Stimulated activated CD8-positive, alpha-beta memory T cell treated with anti-CD3 and anti-CD28 coated beads, Interleukin-7, amount 100 ng/mL, for 1 hour (primary cell): ENCODE measurements at places on chromosomes 4 and X.

DNA sequence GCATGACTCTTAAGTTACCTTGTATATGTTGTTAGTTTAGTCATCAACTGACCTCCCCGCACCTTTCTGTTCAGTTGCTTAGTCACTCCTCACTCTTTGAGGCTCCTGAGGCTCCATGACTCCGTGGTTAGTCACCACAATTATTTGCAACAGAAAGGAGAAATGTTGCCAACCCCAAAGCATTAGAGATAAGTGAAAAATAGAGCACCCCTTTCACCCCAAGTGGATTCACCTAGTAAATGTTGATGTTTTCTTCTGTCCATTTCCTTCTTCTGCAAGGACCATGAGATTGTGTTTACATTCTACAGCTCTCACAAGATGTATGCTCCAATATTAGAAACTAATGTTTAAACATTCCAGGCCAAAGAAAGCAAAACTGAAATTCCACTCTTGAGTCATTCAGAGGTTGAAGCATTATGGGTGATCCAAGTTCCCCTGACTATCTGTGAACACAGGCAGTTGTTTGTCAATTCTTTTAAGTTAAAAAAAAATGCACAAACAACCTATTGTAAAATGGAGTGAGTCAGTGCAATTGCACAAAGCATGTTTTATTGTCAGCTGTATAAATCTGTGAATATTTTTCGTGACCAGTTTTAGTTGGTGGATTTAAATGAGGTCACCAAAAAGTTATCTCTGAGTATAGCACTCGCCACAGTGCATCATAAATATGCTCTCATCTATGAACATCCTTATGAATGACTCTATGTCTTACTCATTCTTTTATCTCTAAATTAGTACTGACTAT, 552.4 kb upstream of the MAGEB2 start:
- DNase-seq: no peak

- no peak for DNase-seq
Measured at GRCh38 chrX:105241056-105241455, 20.6 kb upstream of the TEX13A start.

DNA sequence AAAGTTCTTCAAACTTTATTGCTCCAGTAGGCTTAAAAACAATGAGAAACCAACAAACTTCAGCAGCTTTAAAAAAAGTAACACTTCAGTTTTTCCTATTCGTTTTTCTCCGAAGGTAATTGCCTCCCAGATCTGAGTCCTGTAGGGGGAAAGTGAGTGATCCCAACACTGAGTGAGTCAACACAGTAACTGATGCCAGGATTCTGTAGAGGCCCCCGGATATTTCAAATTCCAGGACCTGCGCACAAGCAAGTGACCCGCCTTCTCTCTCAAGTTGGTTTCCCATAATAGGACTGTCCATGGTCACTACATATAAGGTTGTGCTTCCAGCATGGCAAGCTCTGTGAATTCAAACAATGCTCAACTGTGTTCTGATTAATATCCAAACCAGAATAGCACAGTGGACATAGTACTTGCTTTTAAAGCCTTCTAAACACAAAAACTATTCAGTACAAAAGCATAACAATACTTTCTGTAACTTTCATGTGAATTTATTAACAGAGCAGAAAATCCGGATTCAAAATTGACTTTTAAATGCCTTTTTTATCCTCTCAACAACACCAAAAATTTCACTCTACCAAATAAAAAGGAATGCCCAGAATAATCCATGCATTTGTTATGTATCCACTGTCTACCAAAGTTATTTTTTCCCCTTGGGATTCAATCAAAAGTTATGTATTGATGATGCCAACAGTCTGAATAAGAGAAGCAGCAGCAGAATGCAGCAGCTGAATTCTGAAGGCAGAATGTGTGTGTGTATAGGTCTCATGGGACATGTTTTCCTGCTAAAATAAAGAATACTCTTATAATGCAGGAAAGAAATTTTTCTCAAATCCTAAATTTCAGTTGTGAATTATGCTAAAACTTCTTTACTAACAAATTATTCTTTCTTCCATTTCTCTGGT, at the start of gene DMD:
Gene DMD (minus strand): TSS at position 194 of the 905 bp plus-strand sequence. CDS start 237 bp downstream, outside the sequence.
- no peak for DNase-seq

DNA sequence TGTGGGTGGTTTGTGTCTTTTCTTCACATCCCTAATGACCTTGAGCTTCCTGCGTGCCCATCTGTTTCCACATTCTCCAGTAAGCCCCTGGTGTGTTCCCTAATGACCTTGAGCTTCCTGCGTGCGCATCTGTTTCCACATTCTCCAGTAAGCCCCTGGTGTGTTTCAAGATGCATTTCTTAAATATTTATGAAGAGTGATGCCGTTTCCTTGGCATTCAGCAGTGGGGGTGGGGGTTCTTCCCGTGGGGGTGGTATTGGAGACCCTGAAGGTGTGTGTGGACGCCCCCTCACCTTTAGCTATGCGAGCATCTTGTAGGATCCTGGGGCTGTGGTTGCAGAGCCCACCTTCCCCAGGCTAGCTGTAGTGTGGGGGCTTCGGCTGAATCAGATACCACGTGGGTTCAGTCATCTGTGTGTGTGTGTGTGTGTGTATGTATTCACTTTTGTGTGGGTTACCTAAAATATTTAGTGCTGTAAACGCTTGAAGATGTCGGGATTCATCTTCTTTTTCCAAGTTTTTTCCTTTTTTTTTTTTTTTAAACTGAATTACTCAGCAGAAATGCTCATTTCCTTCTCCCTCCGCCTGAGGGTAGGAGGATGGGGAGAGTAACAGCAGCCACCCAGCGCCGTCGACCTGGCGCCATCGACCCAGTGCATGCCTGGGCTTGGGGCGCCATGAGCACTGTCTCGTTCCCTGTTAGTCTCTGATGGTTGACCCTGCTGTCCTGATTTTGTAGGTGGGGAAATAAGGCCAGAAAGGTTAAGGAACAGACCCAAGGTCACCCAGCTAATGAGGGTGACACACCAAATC, 9.9 kb downstream of the NSG1 start:
- DNase-seq: no peak

DNA sequence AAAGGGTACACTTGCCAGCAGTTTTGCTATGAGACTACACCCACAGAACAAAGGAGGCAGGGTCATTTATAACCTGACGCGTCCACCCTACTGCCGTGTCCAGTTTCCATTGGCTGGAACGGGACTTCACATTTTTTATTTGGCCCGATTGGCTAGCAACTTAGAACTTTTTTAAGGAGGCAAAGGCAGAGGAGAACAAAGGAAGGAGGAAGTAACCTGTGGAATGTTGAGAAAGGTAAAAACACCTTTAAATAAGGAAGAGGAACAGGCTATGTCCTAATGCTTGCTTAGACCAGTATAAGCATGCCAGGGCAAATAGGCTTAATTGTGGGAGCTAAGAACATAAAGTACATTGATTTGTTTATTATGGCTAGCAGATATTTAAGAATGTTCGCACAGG, 18.7 kb downstream of the KDM6A start:
- no peak for DNase-seq

- no peak for DNase-seq
Measured at GRCh38 chr4:114601304-114602052, 2.9 kb downstream of the UGT8 start.

DNA sequence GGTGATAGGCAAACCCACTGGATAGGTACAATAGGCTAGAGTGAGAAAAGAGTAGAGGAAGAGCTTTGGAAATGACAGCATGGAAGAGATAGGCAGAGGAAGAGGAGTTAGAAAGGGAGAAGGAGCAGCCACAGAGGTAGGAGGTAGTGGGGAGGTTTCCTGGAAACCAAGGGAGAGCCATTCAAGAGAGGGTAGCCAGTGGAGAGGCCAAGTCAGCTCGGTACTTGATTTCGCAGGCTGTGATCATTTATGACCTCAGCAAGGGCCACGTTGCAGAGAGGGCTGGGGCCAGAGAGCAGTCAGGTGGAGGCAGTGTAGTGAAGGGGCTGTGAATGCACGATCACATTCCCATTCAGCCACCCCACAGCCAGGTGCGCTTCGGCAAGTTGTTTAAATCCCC, 76.0 kb downstream of the TMEM131L start:
- DNase-seq: no peak

DNA sequence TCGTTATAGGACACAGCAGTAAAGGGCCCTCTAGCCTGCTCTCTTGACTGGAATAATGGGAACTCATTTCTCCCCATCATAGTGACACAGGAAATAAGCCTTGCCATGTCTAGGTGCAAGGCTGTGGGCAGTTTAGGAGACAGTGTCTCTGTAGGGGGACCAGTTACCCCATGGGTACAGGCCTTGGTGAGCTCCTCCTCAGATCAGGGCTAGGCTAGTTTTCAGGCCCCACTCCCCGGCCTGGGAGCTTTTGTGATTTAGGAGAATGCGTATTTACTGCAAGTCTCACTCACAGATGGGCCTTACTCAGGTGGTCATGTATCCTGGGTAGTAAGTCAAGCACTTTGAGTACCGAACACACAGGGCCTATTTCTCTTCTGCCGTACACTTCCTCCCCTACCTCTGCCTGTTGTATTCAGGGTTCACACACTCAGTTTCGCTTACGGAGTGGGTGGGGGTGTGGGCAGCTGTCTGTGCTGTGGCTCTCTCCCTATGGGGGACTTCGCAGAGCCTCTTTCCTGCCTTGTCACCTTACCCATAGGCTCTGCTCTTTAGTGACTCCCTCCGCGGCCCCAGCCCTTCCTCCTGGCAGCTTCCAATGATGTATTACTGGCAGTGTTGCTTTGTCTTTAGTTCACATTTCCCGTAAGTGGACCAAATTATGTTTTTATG, 34.2 kb downstream of the FAM193A start:
- peak; percentile 29 for DNase-seq

- no peak for DNase-seq
Measured at GRCh38 chrX:101206471-101206870, 13.1 kb upstream of the DRP2 start.

- DNase-seq: peak; percentile 3
Measured at GRCh38 chrX:155966876-155967275, 30.6 kb upstream of the IL9R start.

GRCh38 chrX:47168495-47169073, 23.6 kb downstream of the RBM10 start:
- no peak for DNase-seq

DNA sequence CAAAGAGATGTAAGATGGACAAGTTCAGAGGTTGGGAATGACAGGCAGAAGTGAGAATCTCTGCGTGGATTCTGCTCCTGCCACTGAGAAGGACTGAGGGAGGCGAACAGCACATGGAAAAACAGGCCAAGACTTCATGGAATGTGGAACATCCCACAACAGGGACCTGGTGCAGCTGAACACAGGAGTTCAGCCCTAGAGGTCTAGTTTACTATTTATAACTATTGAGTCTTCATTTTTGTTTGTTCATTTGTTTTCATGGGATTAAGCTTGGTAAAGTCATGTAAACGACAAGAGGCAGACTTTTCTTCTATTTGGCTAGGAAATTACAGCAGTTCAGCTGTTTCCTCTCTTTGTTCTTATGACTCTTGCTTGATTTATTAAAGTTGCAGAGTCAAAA, 234.5 kb downstream of the MAML3 start:
- no peak for DNase-seq

DNA sequence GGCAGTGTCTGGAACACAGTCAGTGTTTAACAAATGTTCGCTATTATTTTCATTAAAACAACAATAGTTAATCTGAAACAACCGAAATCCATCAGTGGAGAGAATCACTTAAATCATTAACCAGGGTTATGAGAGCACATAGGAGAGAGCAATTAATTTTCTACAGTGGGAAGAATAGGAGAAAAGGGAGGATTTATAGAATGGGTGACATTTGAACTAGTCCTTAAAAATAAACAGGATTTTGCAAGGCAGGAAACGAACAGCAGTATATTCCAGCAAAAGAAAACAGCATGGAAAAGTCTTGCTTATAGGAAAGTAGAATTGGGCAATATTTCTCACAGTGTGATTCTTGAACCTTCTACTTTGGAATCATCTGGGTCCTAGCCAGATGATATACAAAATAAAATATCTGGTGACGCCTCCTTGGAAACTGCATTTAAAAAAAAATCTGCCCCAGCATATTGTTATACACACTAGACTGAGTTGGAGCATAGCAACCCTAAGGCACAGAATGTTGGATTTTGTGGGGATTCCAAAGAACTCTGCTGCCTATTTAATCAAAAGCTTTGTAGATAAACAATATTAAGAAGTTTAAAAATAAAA, 56.1 kb downstream of the INTS12 start:
- DNase-seq: no peak

- DNase-seq: no peak
Measured at GRCh38 chr4:29199485-29199884, 1520.7 kb upstream of the PCDH7 start.

GRCh38 chrX:37075892-37076595, 67.9 kb downstream of the FAM47C start:
- no peak for DNase-seq

DNA sequence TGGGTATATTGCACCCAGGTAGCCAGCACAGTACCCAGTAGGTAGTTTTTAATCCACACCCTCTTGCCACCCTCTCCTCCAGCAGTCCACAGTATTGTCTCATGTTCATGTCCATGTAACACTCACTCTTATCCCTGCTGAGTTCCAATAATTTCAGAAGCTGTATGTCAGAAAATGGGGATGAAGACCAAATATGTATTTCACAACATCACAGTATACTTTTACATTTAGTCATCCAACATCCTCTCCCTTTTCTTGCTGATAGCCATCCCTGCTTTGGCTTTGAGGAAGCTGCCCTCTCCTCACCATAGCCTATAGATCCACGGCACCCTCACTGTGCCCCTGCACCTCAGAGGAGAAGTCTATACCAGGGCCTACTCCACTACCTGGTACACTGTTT, 126.0 kb upstream of the LDB2 start:
- DNase-seq: no peak

DNA sequence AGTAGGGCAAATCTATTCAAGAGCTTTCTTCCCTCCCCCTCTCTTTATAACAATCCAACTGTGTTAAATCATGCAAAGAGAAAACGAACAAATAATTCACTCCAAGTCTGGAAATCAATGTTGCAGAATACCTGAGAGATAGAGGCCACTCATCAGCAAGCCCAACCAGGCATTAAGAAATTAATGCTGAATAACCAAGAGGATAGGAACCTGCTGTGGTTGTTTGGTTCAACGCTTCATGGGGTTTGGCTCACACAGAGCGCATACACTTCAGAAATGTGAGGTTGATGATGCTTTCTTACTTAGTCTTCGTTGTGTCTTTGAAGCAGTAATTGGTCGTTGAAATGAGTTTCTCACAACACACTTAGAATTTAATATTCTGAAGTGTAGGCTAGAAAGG, 1540.0 kb upstream of the PABPC4L start:
- no peak for DNase-seq

GRCh38 chr4:72295966-72296557, 264.3 kb downstream of the NPFFR2 start:
- DNase-seq: no peak

- no peak for DNase-seq
Measured at GRCh38 chr4:26173619-26174018, 147.2 kb upstream of the RBPJ start.

GRCh38 chr4:18404642-18405041, 383.1 kb upstream of the LCORL start:
- no peak for DNase-seq

DNA sequence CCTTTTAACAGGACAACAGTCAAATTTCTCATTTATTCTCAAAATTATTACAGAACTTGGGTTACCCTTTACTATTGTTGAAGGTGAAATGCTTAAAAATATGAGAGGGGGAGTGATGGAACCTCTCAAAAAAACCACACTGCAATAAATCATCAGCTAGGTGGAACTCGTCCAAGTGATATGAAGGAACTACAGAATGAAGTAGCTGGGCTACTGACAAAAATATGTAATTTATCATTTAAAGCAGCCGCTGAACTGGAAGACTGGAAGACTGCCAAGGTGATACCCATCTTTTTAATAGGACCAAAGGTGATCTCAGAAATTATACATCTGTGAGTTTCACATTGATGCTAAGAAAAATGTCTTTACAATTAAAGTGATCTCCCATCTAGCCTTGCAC, 597.7 kb upstream of the TENM3 start:
- no peak for DNase-seq
